ENCODE measurements at places on chromosomes 7 and 10.

DNA sequence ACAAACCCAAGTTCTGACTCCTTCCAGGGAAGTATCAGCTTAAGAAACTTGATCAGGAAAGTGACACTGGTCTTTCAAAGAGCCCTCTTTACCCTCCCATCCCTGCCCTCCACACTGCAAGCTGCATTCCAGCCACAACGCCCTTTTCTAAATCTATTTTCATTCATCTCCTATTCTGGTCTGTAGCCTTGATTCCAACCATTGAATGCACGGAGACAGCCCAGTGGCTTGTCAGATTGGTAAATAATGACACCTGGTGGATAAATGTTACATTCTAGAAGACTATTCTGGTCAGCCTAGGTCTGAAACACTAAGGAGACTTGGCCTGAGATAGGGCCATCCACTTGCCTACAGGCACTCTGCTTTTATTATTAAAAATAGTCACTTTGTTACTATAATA is 20.9 kb downstream of the MORN4 start:
- DNase-seq, result peak; percentile 21

DNA sequence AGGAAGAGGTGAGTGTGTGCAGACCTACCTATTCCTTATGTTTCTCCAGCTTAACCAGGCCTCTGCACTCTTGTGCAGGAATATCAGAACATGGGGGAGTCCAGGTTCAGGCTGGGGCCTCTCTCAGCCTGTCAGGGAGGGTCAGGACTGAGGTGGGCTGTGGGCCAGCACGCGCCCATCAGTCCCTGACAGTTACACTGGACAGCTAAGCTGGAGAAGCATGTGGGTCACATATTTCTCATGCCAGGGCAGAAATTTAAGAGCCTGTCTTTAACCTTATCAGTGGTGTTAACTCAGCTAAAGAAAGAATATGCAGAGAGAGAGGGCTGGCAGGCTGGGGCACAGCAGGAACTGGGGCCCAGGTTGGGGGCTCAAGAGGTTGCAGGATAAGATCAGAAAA is 8.7 kb upstream of the POLD2 start:
- DNase-seq, result no peak

- DNase-seq, result no peak
Measured at GRCh38 chr7:70608229-70608628, 523.7 kb upstream of the GALNT17 start.

DNA sequence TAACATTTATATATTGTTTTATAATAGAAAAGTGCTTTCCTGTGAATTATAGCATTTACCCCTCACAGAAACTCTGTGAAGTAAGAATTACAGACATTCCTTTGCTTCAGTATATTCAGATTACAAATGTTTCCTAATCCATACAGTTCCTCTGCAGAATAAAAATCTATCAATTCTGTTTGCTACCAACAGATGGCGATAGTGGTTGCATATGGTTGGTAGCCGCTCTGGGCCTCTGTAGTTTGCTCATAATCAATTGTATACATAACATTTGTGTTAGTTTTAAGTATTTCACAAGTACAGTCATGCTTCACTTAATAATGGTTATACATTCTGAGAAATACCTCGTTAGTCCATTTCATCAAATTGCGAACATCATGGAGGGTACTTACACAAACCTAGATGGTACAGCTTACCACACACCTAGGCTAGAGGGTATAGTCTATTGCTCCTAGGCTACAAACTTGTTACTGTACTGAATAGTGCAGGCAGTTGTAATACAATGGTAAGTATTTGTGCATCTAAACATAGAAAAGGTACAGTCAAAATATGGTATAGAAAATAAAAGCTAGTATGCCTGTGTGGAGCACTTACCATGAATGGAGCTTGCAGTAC is 94.4 kb upstream of the STEAP4 start:
- DNase-seq, result no peak

GRCh38 chr10:101941871-101942270 is 98.3 kb upstream of the KCNIP2 start:
- no peak for DNase-seq
